ENCODE measurements at places on chromosomes 2 and 18.

DNA sequence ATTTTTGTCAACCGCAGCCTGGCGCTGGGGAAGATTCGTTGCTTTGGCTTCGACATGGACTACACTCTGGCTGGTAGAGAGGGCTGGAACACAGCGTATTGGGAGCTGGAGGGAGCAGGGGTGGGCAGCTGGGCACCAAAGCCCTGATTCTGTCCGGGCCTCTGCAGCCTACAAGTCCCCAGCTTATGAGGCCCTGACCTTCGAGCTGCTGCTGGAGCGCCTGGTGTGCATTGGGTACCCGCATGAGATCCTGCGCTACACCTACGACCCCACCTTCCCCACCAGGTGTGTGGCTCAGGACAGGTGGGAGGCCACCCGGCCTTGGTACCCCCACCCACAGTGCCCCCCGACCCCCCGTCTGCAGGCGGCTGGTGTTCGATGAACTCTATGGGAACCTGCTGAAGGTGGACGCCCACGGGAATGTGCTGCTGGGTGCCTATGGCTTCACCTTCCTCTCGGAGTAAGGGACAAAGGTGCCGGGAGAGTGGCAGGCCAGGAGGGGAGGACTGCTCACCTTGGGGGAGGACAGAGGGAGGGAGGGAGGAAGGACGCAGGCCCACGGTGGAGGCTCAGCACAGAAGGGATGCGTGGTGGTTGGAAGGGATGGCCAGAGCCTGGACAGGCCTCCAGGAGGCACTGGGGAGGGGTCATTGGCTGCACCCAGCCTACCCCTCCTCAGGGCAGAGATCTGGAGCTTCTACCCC is 1.2 kb downstream of the NT5DC4 start:
- DNase-seq = no peak

GRCh38 chr2:32756074-32756727 is 128.4 kb downstream of the TTC27 start:
- DNase-seq = no peak

DNA sequence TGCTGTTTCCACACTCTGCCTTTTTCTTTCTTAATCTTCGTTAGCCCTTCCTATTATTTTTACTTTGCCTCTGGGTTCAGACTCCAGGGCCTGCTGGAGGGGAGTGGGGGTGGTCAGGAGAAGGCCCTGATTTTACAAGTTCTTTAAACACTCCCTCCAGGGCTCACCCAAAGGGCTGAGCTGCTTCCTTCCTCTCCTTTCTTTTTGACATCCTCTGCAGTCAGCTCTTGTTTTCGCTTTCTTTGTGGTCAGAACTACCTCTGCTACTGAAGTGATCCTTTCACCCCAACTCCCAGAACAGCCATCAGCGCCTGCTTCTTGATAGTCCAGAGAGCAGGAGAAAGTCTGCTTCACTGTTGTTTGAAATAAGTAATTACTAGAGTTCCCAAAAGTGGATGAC is 925.7 kb downstream of the EPHA4 start:
- no peak for DNase-seq

GRCh38 chr2:167758292-167758691 is 489.1 kb downstream of the STK39 start:
- DNase-seq = no peak

- no peak for DNase-seq
These were observed 84.5 kb upstream of the HK2 start for GRCh38 chr2:74749432-74749831.

DNA sequence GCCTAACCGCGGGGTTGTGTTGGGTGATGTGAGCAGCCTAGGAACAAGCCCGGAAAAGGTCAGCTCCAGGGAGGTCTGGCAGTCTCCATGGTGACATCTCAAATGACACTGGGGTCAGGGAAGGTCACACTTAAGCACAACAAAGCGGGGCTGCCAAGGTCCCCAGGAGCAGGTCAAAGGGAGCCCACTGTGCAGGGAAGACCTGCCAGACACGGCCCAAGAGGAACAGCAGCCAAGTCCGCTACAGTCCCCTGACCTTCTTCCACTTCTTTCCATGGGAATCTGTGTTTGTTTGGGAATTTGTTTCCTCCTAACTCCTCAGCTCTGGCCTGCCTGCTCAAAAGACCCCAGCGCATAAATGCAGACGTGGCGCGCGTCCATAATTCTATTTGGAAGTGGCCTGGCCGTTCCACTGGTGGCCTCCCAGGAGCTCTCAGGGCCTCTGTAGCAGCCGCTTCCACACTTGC is 232.1 kb upstream of the COPS8 start:
- no peak for DNase-seq

DNA sequence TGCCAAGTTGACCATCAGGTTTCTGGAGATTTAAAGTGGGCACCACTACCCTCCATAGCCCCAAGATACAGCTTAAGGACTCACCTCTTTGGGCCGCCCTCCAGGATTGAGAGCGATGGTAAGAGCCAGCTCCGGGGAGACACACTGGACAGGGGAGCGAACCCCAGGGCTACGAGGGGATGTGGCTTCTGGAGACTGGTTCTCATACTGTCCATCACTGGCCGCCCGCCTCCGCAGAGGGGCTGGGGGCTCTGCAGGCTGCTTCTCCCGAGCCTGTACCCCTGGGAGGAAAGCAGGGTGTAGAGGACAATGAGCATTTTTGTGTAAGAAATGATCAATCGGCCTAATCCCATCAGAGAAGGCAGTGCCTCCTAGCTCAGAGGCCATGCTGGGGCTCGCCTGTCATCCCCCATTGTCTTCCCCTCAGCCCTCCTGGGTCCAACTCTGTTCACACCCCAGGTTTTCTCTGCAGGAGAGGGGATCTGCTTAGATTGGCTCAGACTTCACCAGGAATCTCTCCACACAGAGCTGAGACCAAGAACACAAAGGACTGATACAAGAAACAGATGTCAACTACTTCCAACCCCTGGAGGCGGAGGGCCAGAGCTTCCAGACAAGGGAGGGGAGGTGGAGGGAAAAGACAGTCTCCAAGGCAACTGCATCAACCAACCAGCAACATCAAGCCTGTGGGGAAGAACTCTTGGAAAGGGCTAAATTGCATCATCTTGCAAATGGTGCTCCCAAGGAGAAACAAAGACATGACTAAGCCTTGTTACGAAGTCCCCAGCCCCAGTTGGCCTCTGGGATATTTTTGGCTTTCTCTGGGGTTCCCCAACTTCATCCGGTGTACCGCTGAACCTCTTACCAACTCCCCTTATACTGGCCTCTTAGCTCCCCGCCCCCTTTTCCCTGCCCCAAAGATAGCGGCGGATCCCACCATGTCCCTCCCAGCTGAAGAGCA is 166.6 kb downstream of the TNS1 start:
- no peak for DNase-seq

- no peak for DNase-seq
These were observed 979.4 kb downstream of the TSN start for GRCh38 chr2:122734766-122735424.

GRCh38 chr2:118197011-118197675 is 108.9 kb downstream of the INSIG2 start:
- DNase-seq = no peak

DNA sequence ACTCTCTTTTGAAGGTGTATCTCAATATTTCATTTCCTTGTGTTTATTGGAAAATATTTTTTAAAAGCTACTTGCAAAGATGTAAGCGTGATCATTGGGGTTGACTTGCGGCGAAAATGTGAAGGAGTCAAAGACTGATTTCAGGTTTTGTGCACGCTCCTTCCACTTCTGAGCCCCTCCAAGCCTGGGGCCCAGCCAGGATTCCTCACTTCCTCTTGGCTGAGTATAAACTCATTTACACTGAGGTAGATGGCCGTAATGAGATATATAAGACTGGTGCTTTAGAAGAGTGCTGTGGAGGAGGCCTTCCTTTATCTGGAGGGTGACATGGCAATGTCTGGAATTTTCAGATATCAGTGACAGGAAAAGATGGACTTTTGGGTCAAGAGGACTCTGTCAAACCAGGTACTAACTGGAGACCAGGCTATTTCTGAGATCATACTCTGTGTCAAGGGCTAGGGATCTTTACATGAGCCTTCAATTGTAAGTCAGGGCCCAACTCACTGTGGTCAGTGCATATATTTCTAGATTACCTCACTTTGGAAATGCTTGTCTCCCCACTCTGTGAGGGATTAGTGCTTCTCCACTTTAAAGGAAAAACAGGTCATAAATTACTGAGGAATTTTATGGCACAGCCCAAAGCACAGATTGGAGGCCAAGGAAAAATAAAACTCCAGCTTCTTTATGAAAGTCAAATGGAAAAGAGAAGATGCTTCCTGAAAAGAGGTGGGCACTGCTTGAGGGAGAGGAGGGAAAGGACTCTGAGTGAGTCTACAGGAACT is 22.8 kb downstream of the PRKCE start:
- no peak for DNase-seq

GRCh38 chr2:182852090-182852489 is 14.3 kb downstream of the FRZB start:
- no peak for DNase-seq

- DNase-seq = no peak
These were observed 216.4 kb downstream of the NR4A2 start for GRCh38 chr2:156116113-156116512.

DNA sequence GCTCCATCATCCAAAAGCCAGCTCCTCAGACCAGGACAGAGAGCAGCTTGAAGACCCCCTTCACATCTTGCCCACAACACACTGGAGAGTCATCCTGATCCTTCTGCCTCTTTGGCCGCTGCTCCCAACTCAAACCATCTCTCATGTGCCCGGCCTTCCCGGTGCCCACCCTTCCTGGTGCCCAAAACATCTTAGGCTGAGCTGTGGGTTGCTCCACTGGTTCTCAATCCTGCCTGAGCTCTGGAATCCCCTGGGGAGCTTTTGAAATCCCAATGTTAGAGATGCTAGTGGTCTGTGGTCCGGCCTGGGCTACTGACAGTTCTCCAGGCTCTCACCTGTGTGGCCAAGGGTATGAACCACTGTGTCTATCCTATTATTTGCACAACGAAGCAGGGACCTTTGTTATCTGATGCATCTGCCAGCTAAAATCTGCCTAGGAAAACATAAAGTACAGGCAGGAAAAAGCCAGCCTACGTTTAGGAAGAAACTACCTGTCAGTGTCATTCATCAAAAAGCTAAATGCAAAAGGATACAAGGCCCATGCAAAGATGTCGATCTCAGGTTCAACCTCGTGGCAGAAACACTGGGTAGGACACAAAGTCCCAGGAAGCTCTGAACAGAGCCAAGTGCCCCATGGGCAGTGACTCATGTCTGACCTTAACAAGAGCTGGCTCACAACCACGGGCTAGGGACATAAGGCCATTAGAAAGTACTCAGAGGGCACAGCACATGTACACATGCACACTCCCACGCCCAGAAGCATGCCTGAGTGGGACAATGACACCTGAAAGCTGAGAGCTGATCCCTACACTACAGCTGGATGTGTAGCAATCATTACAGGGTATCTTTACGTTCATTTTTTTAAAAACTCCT is 30.8 kb downstream of the TBC1D8 start:
- no peak for DNase-seq

- no peak for DNase-seq
These were observed 81.5 kb upstream of the SLC66A3 start for GRCh38 chr2:11073776-11074175.

DNA sequence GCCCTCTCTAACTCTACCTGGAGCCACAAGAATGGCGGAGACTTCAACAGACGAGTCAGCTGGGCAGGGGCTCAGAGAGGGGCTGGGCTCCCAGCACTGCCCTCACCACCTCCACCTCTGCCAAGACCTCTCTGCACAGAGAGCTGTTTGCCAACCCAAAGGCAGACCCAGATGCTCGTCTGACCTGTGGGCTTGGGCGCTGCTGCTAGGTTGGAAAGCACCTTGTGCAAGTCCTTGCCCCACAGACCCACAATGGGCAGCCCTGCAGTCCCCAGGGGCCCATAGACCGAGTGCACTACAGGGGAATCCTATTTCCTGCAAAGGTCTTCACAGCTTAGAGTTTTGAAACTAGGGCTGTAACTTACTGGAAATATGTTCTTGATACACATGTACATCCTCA is 13.3 kb downstream of the ACKR3 start:
- DNase-seq = no peak

DNA sequence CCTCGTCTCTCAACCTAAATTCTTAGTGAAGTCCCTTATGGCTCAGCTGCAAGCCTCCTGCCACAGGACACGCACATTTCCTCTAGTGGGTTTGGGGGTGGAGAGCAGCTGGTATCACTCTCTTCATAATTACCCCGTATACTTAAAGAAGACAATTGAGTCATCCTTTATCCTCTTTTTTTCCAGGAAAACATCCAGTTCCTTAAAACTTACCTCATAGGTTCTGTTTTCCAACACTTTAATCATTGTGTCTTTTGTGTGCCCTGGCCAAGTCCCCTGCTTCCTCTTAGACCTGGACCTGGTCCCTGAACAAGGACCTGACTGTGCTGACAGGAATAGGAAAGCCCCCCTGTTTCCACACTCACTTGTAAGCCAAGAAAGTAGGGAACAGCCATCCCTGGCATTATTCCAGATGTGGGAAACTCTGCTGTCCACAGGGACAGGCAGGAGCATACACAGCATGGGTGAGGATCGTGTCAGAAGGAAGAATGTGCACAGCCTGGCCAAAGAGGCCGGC is 42.3 kb upstream of the MYO1B start:
- no peak for DNase-seq

- DNase-seq = no peak
These were observed 260.5 kb downstream of the CALCRL start for GRCh38 chr2:187187519-187187918.

- DNase-seq = no peak
These were observed 26.0 kb upstream of the TNS1 start for GRCh38 chr2:218028562-218029348.

- no peak for DNase-seq
These were observed 1302.7 kb upstream of the PIK3C3 start for GRCh38 chr18:40652321-40652720.

All from substantia nigra (tissue), 51 donors.